ENCODE measurements at places on chromosomes 13 and 19.

GRCh38 chr13:31250435-31250834, 50.7 kb downstream of the B3GLCT start:
- DNase-seq: no peak

- no peak for DNase-seq
Observed at GRCh38 chr19:4933528-4933927, 24.2 kb downstream of the UHRF1 start.

DNA sequence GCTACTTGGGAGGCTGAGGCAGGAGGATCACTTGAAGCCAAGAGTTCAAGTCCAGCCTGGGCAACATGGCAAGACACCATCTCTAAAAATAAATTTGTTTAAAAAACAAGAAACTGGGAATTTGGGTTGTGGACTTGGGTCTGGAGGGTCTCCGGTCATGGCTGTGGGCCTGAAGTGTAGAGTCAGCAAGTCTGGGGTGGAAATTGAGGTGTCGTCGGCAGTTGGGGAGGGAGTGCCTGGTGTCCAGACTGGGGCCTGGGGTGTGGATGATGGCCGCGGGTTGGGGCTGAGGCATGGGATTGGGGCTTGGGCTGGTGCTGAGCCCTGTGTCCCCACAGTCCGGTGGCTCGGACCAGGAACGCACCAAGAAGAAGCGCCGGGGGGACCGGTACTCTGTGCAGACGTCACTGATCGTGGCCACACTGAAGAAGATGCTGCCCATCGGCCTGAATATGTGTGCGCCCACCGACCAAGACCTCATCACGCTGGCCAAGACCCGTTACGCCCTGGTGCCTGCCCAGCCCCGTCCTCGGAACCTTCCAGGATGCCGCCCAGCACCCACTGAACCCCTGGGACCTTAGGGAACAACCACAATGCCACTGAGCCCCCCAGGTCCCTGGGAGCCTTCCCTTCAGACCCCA, 91.6 kb downstream of the RYR1 start:
- DNase-seq: no peak

DNA sequence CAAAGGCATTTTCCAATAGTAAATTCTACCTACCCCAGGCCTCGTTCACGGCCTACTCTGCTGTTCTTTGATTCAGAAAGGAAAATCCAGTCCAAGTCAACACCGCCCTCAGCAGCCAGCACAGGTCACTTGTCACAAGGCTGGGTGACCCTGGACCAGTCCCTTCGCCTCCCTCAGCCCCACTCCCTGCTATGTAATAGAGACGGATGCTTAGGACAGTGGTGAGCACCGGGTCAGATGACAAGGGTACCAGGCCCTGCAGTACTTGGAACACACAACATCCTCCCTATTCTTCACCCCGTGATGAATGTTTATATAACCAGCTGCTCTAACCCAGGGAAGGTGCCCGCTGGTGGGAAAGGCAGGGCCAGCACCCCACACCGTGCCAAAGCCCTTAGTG, 14.3 kb downstream of the LATS2 start:
- DNase-seq: no peak

DNA sequence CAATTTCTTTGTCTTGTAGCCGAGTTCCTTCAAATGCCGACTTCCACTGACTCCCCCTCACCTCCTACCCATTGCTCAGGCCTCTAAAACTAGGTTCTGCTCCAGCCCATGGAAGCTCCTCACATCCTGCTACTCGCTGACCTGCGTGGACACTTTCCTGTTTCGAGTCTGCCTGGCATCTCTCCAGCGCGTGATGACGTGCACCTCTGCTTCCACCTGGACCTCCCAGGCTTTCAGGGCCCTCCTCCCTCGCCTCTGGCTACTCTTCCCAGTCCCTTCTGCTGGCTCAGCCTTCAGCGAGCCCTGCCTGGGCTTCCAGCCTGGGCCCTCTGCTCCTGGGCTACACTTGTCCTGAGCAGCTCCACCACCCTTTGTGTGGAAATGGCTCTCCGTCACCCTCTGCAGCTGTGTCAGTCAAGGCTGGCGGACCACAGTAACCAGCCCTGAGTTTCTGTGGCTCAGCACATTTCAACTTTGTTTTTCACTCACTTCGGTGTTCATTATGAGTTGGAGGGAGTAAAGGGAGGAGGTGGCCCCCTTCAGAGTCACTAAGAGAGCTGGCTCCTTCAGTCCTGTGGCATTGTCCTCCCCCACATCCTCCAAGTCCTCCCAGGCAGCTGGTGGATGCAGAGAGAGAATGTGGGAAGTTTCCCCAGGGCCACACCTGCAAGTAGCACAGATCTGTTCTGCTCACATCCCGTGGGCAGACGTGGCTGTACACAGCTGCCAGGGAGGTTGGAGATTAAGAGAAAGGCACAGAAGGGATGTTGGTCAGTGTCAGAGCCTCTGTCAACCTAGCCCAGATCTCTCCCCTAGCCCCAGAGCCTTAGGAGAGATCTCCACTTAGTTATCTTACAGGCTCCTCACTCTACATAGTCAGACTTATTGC, 49.4 kb downstream of the SERP2 start:
- DNase-seq: peak; percentile 41

- DNase-seq: no peak
Observed at GRCh38 chr13:109191413-109191812, 562.0 kb downstream of the MYO16 start.

- DNase-seq: no peak
Observed at GRCh38 chr13:95033890-95034289, 267.4 kb downstream of the ABCC4 start.

DNA sequence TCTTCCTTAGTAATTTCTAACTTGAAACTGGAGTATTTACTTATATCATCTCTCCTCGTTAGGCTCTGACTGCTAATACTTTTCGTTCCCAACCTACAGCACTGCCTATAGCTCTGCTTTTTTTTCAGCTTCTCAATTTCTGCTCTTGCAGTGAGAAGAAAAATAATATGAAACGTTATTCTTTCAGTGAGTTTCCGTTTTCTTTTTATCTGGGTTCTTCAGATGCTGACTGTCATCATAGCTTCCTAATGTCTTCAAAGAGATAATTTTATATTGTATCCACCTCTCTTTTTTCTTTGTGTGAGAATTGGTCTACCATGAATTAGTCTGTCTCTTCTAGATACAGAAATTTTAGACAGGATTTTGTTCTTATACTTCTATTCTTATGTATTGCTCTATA, 454.9 kb downstream of the LMO7 start:
- DNase-seq: no peak

GRCh38 chr19:46892252-46893179, 31.7 kb downstream of the ARHGAP35 start:
- peak; percentile 32 for DNase-seq

- DNase-seq: peak; percentile 52
Observed at GRCh38 chr13:24280720-24281119, 28.7 kb upstream of the C1QTNF9 start.

GRCh38 chr19:3694361-3695123, 5.7 kb downstream of the PIP5K1C start:
- no peak for DNase-seq

GRCh38 chr13:97307118-97307881, 85.2 kb downstream of the MBNL2 start:
- DNase-seq: no peak

DNA sequence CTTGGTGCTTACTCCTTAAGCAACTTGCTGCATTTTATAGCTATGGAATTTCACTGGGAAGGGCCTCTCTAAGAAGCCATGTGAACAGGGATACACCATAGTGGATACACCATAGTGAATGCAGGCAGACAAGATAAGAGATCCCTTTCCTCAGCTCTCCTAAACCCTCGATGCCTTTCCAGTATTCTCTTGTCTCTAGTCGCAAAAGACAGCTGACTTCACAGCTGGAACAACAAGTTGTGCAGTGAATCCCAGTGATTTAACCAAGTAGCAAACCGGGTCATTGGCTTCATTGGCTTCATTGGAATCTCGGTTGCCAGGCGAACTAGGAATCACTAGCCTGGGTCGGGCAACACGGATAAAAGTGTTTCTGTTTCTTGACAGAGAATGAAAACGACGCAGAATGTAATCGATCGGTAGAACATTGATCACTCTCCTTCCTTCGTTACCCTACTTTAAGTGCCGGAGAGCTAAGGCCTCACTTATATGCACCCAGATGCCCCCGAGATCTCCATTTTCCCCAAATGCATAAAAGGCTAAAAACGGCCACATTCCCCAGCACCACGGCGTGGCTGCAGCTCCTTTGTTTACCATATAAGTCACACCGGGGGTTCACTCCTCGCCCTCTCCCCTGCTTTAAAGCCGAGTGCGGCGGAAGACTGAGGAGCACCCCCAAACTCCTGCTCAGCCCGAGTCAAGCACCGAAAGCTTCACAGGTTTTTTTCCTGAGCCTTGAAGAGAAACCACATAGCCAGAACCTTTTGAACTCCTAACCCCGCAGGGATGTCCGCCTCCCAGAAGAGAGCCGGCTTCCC, 674 bp downstream of the TRPC4 start:
- no peak for DNase-seq

GRCh38 chr13:100825557-100825956, 151.0 kb upstream of the TMTC4 start:
- no peak for DNase-seq

DNA sequence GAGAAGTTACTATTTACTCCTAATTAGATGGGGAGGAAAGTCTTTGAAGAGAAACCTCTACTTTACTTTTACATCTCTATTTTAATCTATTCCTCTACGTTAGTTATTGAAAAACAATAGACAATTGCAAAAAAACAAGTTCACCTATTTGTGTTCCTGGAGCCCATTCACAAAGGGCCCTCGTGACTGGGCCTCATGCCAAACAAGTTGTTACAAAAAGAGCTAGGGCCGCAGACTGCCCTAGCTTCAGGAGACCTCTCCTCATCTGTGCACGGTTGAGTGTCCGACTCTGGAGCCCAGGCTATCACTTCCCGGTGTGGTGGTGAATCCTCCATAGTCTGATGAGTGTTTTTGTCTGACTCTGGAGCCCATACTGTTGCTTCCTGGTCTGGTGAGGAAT, 190.9 kb downstream of the ZNF486 start:
- no peak for DNase-seq

DNA sequence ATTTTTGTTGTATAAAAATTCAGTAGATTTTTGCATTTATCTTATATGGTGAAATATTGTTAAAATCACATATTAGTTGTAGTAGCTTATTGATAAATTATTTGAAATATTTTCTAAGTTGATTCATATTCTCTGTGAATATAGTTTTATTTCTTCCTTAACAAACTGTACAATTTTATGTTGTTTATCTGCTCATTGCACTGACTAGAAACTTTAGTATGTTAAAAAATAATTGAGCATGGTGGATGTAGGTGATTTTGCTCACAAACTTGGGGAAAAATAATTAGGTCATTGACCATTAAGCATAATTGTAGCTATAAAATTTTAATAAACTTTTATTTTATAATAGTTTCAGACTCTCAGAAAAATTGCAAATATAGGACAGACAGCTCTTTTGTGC, 1445.3 kb upstream of the MIR17HG start:
- DNase-seq: no peak

DNA sequence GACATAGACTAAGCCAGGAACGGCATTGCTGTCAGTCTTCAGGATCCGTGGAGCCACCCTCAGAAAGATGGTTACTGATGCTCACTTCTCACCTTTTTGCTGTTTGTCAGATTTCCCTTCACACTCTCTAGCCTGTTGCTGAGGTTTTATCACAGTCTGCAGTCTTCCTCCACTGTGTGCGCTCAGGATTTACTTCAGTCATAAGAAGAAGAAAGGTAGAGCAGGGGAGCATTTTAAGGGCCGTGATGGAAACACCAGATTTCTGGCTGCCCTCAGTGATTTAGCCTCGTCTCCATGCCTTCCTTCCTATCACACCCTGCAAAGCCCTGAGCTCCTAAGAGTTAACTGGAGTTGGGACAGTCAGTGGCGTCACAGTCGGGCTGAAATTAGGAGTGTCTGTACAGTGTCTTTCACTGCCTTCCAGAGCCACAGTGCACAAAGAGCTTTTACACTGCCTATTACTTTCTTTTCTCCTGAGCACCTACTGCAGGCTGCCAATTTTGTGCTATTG, 60.0 kb upstream of the GPR183 start:
- DNase-seq: peak; percentile 58

DNA sequence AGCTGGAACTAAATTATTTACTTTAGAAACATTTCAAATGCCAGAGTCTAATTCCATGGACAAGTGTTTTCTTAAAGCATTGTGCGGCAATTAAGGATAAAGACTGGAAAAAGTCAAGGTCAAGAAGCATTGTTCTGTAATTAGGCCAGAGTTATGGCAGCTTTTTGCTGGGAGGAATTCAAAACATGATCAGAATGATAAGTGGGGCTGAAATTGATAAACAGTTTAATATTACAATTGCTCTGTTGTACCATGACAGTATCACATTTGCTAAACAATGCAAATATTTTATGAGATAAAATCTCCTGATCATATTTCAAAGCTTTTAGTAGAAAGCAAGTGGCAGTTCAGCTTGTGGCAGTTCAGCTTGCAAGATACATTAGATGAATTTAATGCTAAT, 513.7 kb downstream of the GPC6 start:
- DNase-seq: no peak

- DNase-seq: no peak
Observed at GRCh38 chr13:74966275-74966674, 515.7 kb downstream of the TBC1D4 start.

- DNase-seq: no peak
Observed at GRCh38 chr13:78631077-78631476, 27.7 kb upstream of the POU4F1 start.

DNA sequence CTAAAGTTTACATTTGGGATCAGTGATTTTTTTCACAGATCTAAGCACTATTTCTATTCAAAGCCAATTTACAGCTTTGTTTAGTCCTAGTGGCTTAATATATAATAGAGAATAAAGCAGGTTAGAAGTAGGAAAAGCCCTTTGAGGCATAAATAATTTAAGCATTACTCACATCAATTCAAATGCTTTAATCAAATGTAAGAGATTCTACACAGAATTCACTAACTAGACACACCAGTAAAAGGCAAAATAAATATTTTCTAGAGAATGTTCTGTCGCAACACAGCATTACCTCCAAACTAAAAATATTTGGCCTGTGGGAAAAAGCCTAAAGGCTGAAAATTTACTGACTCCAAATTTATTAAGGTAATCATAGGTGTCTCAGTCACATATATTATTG, 31.3 kb downstream of the KCTD12 start:
- DNase-seq: no peak

DNA sequence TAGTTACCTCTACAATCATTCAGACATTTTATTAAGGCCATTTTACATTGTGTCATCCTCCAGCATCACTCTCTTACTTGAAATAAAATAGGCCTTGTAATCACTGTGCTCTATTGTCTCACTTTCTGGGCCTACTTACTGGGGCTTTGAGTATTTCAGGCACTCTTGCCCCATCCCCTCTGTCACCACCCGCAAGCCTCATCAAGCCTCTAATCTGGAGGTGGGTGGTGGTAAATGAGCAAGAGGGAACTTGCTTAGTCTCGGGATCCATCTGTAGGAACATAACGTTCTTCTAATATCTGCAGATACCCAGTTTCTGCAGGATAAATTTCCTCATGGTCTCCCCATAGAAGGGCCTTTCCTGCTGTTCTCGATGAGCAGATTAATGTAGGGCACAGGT, 19.4 kb upstream of the GPR18 start:
- DNase-seq: no peak

GRCh38 chr13:56066321-56066720, 1074.4 kb upstream of the PRR20A start:
- no peak for DNase-seq

All from activated CD8-positive, alpha-beta memory T cell treated with anti-CD3 and anti-CD28 coated beads for 24 hours (primary cell).